Activated T-helper 1 cell treated with anti-CD3 and anti-CD28 coated beads, Interleukin-2, amount 50 U/mL, for 16 hours (primary cell): ENCODE measurements at places on chromosomes 6 and 20.

- DNase-seq: no peak
Observed at GRCh38 chr6:130625825-130626527, 201.2 kb upstream of the SMLR1 start.

DNA sequence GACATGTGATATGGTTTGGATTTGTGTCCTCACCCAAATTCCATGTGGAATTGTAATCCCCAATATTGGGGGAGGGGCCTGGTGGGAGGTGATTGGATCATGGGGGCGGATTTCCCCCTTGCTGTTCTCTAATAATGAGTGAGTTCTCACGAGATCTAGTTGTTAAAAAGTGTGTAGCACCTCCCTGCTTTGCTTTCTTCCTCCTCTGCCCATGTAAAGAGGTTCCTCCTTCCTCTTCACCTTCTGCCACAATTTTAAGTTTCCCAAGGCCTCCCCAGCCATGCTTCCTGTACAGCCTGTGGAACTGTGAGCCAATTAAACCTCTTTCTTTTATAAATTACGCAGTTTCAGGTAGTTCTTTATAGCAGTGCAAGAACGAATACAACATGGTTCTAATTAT, 2.1 kb upstream of the ZNF451 start:
- no peak for DNase-seq

- DNase-seq: no peak
Observed at GRCh38 chr20:37390503-37390890, 44.6 kb downstream of the SRC start.

GRCh38 chr20:25629816-25630499, 6.1 kb upstream of the NANP start:
- DNase-seq: no peak

GRCh38 chr6:158627168-158627939, 17.2 kb downstream of the DYNLT1 start:
- no peak for DNase-seq

DNA sequence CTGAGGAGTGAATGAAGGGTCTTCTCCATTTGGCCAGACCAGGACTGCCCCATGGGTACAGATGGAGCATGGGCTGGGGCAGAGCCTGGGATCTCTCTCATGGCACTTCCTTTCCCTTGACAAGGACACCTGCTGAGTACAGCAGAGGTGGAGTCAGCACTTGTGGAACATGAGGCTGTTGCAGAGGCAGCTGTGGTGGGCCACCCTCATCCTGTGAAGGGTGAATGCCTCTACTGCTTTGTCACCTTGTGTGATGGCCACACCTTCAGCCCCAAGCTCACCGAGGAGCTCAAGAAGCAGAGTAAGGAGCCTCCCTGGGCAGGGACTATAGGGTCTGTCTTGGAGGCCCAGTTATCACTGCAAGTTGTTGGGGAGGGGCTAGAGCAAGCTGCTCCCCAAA, 29.6 kb downstream of the GSS start:
- DNase-seq: no peak

- DNase-seq: no peak
Observed at GRCh38 chr6:30167101-30167500, 3.8 kb downstream of the TRIM15 start.

GRCh38 chr6:33015798-33016197, 6.4 kb upstream of the HLA-DOA start:
- DNase-seq: no peak

GRCh38 chr6:127026247-127026646, 92.2 kb upstream of the RSPO3 start:
- no peak for DNase-seq

DNA sequence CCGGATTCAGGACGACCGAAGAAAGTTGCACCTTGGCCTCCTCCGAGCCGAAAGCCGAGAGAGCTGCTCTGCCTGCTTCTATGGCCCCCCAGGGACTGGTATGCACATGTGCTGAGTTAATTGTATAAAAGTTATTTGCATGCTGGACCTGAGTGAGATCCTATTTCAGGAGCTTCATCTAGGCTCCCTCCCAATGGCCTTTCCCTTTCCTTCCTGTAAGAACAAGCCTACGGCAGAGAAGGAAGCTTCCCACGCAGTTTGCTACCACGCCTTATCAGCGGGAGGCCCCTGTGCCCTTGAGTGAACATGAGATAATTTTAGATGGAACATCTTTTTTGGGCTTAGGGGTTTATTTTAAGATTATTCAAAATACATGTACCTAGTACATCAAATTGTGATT, 65.9 kb downstream of the RIN2 start:
- DNase-seq: no peak

- no peak for DNase-seq
Observed at GRCh38 chr20:51886341-51886740, 84.0 kb upstream of the SALL4 start.

DNA sequence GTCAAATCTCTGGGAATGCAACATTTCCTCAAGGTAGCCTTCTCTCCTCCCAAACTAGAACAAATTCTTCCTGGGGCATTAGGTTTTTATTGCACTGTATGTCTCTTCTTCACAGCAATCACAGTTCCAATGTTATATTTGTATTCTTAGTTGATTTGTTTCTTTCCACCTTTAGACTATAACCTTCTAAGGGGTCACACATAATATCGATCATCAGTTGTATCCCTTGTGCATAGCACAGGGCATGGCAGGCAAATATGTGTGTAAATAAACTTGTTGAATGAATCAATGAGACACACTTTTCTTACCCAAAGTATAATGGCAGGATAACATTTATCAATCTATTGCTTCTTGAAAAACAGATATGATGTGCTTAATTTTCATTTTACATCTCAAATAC, 81.0 kb downstream of the ATG5 start:
- DNase-seq: no peak
